Epithelial cell of umbilical artery (primary cell): ENCODE measurements at places on chromosomes 3 and 15. TPM values are rescaled to one million over a fixed set of nuclear protein-coding genes. Genes with fewer than 3 reads are reported as not detected.

Gene STRA6
- total RNA-seq, result 0.32 and 1.5 TPM in 2 replicates

Gene TPRG1
- under 0.01 and 0.91 TPM in 2 replicates for total RNA-seq

Gene TM6SF1
- total RNA-seq, result 22.7 and 40.7 TPM in 2 replicates

Gene FEZF2
- total RNA-seq, result not detected in 2 replicates

Gene IRAK2
- 30.5 and 34.1 TPM in 2 replicates for total RNA-seq

Gene NLGN1
- total RNA-seq, result 11.7 and 25.5 TPM in 2 replicates

Gene CASR
- not detected in 2 replicates for total RNA-seq

Gene HTR3E
- total RNA-seq, result not detected in 2 replicates

Gene TAGLN3
- total RNA-seq, result not detected in 2 replicates

Gene C2CD4B
- total RNA-seq, result 65.3 and 94.7 TPM in 2 replicates

Gene WDR49
- total RNA-seq, result 0.15 and 0.32 TPM in 2 replicates

Gene EIF1B
- total RNA-seq, result 20.1 and 22.5 TPM in 2 replicates

Gene SERPINI1
- total RNA-seq, result 0.32 and 1.2 TPM in 2 replicates

Gene TLNRD1
- 13.3 and 16.0 TPM in 2 replicates for total RNA-seq

Gene SECISBP2L
- 19.8 and 23.4 TPM in 2 replicates for total RNA-seq

Gene PRTG
- 2.9 and 4.7 TPM in 2 replicates for total RNA-seq

Gene EPHA3
- total RNA-seq, result 0.15 TPM in 1 of 2 replicates, not detected in the other

Gene GMNC
- under 0.01 TPM in 1 of 2 replicates, not detected in the other for total RNA-seq

Gene THRB
- under 0.01 TPM in 1 of 2 replicates, not detected in the other for total RNA-seq

Gene SNX4
- total RNA-seq, result 53.6 and 56.8 TPM in 2 replicates

Gene GOLGA6B
- total RNA-seq, result not detected in 2 replicates

Gene FAM81A
- total RNA-seq, result under 0.01 TPM in 1 of 2 replicates, not detected in the other

Gene UBA7
- 18.2 and 69.8 TPM in 2 replicates for total RNA-seq

Gene C3orf22
- total RNA-seq, result not detected in 2 replicates

Gene CHST13
- total RNA-seq, result not detected in 2 replicates

Gene TRH
- not detected in 2 replicates for total RNA-seq

Gene RASL12
- 0.32 TPM in 1 of 2 replicates, not detected in the other for total RNA-seq
